Stimulated activated memory B cell treated with anti-CD40 and anti-IgM and Interleukin-4, amounts not matched to agents 10 μg/mL and 1 μg/mL and 100 μg/mL, for 72 hours (primary cell): ENCODE measurements at places on chromosomes 2 and 18.

- no peak for ATAC-seq
Observed at GRCh38 chr2:217085543-217085942, 225.7 kb upstream of the TNP1 start.

DNA sequence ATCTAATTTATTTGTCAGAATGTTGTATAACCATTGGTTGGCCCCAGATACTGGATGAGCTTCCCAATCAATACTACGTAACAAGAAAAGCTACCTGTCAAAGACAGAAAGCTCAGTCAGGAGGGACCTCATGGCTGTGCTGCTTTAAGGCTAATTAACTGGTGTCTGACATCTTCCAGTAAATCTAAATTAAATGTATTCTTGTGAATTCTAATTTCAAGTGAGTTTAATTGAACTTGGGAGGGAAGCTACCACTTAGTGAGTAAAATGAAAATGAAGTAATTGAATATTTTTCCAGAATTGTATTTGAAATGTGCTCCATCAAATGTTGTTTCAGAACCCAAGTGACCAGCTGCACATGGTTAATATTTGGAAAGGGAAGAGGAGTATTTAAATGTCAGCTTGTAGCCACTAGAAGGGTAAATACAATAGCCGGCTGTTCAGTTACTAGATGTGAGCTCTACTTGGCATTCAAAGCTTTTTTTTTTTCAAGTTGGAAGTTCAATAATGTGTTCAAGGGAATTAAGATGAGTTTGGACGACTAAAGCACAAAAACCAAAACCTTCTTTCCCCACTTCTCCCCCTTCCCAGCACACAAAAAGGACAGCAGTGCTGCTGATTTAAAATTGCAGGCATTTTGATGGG is 62.0 kb downstream of the GPR39 start:
- no peak for ATAC-seq

- no peak for ATAC-seq
Observed at GRCh38 chr2:69945941-69946340, 15.5 kb downstream of the ASPRV1 start.

GRCh38 chr2:62774555-62775366 is 69.2 kb downstream of the EHBP1 start:
- no peak for ATAC-seq

GRCh38 chr2:36416370-36417165 is 61.0 kb downstream of the CRIM1 start:
- no peak for ATAC-seq

DNA sequence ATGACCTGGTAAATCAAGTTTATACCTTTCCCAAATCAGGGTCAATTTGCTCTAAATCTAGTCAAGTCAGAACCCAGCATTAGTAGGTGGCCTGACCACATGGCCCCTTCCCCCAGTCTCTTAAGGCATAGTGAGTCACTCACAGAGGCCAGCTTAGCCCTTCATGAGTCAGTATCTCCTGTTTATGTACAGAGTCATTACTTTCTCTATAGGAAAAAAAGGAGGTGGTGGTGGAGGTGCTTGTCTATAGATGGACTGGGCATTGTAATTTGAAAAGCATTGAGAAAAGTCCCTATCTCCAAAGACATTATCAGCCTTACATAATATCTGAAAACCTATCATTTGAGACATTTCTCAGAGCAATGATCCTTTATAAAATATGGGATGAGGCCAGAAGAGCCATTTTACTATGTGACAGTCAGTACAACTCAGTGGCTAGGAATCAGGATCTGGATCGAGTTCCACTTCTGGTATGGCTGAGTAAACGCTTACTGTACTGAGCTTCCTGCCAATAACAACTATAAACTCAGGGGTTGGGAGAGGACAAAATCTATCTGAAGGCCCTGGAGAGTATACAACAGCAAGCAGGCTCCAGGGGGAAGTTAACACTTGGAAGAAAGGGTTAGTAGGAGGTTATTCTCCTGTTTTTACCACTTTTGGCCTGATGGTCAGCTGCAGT is 22.5 kb upstream of the SIGLEC15 start:
- ATAC-seq = no peak

GRCh38 chr2:142857256-142858164 is 20.0 kb upstream of the KYNU start:
- no peak for ATAC-seq

DNA sequence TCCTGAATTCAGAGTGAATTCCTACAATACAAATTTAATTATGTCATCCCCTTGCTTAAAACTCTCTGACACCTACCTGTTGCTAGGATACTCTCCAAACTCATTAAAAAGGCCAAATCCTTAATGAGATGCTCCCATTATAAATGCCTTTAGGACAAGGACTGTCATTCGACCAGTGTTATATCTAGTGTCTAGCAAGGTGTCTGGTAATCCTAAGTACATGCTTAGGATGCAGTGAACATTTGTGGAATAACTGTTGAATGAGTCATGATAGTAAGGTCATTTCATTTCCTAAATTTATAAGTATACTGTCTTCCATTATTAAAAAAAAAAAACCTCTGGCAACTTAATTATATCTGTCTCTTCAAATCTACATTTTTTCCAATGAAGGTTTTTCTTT is 588.9 kb upstream of the NRXN1 start:
- no peak for ATAC-seq

GRCh38 chr2:128818248-128818647 is 499.6 kb upstream of the HS6ST1 start:
- ATAC-seq = no peak

- no peak for ATAC-seq
Observed at GRCh38 chr2:165401285-165401852, 68.1 kb upstream of the CSRNP3 start.

GRCh38 chr2:232659359-232659758 is 26.0 kb downstream of the EFHD1 start:
- ATAC-seq = no peak

DNA sequence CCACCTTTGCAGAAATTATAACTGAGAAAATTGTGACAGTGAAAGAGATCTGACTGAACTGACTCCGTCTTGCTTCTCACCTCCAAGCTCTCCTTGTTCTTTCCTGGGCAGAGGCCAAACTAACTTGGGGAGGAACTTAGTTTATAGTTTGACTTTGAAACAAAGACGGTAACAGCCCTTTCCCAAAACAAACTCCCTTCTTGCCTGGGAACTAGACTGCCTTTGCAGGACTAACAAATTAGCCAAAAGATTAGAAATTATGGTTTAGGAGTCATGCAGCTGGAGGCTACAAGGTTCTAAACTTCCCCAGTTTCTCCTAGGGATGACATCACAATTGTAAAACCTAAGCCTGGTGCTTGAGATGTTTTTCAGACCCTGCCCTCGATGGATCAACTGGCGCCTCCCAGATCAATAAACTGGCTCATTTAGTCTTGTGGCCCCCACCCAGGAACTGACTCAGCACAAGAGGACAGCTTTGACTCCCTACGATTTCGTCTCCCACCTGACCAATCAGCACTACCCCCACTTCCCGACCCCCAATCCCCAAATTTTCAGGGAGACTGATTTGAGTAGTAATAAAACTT is 137.7 kb downstream of the ALPK2 start:
- ATAC-seq = no peak

GRCh38 chr2:725468-725867 is 48.3 kb upstream of the TMEM18 start:
- ATAC-seq = no peak

DNA sequence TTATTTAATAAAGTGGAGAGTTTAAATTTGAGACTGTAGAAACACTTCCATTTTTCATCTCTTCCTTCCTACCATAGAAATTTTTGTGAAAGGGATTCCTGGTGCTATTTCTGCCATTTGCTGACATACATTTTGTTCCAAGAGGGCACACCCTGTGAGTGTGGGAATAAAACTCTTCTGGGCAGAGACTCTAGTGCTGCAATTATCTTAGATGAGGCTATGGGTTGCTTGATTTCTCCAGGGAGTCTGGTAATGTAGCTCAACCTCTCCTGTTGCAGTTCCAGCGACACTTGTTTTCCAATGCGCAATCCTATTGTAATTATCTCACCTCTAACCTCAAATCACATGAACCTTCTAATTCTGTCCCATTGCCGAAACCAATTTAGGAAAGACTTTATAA is 60.1 kb upstream of the ZSWIM2 start:
- ATAC-seq = no peak

DNA sequence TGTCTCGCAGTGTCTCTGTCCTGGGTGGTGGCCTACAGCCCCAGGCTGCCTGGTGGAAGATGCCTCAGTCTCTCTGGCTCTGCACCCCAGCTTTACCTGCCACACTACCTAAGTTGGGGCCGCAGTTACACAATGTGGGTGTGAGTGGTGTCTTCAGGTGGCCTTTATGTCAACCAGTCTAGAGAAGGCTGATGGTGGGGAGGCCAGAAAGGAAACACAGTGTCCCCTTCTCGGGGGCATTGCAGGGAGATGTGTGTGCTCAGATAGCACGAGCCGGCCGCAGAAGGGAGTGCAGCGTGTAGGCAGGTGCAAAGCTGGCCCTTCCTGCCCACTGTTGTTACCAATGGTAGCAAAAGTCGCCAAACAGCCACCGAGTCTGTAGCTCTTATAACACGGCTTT is 216.1 kb downstream of the SH3RF3 start:
- no peak for ATAC-seq

DNA sequence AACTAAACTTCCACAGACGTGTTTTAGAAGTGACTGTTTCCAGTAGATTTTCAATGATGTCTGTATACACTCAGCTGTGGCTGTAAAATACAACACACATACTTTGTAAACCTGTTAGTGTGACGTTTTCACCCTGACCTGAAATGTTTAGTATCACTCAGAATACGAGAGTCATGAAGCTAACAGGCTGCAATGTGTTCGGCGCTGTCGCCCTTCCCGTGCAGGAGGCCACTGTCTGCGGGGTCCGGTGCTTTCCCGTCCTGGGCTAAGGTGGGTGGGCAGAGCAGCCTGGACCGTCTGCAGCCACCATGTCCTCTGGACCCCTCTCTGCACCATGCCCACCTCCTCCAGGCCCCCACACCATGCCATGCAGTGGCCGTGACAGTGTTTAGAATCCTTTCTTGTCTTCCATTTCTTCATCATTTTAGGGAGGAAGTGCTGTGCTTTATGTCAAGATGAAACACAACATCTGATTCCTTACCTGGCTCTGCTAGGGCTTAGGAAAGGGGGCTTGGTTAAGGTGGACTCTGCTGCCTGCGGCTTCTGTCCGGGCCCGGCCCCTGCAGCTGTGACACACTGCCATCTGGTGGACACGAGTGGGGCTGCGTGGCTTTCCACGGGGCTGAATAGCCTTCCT is 53.8 kb upstream of the RBM44 start:
- ATAC-seq = peak; percentile 78

DNA sequence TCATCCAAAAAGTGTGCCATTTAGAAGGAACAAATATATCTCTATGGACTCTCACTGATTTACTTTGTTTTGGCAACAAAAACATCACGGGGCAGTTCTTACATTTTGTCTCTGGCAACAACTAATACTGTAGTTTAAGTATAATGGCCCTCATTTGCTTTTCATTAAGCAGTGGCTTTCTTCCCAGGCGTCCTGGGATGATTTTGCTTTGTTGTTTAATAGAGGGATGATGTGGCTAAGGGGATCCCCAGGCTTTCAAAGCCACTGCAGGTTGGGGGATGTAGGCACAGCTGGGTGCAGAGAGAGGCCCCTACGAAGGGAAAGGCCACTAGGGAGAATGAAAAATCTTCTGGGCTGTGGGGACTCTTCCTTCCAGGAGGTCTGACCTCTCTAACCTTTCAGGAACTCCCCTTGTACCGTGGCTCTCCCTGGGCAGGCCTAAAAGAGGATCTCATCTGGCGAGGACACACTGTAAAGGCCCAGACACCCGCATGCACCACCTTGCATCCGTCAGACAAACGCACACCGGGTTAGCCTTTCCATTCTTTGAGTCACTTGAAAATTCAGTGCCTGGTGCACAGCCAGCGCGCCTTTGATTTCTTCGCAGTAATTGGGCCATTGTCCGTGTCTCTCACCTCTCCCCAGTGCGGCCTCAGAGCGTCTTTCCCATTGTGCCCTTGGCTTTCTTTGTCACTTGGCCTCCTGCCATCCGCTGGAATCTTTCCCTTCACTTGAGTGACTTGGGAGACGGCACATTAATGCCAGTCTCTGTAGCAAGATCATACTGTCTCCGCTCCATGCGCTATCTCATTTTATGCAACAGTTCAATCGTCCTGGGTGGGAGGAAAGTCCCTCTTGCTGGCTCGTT is 40.3 kb upstream of the AFF3 start:
- no peak for ATAC-seq

DNA sequence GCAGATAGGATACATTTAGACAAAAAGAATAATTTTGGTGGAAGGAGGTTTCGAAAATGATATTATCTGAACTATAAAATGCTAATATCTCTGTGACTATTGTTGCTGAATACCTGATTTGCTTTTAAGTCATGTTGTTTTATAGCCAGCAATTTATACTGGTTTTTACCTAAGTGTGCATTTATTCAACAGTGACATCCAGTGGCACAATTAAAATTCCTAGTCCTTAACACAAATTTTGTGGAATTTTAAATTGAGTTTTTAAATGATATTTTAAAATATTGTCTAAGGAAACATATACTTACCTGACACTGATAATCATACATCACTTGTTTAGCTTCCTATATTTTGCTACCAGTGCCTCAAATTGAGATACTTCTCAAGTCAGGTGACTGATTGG is 144.8 kb downstream of the ARHGAP28 start:
- ATAC-seq = no peak

GRCh38 chr2:39640107-39640506 is 25.6 kb upstream of the TMEM178A start:
- ATAC-seq = no peak

DNA sequence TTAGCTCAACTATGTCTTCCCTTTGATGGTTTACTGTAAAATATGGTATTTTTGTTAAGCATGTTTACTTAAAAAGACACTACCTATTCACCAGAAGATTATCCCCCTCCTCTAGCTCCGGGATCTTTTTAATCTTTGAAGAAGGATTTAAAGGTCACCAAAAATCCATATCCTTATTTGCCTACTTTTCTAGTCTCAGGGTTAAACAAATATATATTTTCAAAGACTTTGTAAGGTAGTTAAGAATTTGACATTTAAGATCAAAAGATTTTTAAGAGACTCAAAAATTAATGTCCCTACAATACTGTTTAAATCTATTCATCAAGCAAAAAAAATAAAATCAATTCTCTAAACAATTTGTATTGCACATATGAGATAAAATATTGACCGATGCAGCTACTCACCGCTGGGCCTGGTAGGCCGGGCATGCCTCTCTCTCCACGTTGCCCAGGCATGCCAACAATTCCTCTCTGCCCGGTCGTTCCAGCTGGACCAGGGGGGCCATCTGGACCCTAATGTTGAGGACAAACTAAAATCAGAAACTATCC is 76.1 kb downstream of the COL3A1 start:
- no peak for ATAC-seq
